ENCODE measurements at places on chromosomes 7 and 10.

DNA sequence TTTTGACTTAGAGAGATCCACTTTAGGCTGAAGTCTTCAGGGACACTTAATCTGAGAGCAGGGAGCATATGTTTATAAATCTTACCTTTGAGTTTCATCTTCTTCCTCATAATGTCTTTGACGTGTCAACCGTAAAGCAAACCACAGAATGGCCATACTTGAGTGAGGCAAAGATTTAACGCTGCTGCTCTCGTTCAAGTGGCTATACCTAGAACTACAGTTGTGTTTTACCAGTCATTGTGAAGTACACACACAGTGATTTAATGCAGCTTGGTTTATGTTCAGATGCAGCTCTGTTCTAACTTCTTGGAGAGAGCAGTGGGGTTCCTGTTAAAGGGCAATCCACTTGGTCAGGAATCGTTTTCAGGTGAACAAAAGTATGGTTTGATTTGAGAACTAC, 39.9 kb upstream of the GOT1 start:
- no peak for DNase-seq

DNA sequence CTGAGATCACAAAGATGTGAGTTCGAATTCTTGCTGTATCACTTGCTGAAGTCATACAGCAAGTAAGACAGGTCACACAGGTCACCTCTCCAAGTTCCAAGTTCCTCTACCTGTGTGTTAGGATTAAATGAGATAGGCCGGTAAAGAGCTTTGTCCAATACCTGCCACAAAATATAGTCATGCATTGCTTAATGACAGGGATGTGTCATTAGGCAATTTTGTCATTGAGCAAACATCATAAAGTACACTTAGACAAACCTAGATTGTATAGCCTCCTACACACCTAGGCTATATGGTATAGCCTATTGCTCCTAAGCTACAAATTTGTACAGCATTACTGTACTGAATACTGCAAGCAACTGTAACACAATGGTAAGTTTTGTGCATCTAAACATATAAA, 469.4 kb downstream of the KCNMA1 start:
- peak; percentile 16 for DNase-seq

DNA sequence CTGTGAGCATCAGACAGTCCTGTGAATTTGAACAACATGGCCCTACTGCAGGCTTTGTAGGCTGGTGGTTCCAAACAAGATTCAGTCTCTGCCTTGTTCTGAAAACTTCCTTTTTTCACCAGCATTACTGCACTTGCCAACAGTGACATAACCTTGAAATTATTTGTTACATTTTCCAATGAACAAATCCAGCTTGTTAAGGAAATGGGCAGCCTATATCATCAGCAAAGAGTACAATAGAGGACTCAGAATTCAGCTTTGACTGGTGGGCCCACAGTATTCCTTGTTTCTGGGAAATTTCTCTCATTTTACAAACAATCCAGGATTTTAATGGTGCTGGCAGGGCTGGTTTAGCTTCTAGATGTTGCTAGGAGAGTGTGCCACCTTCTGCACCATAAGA, 703.7 kb upstream of the FZD8 start:
- no peak for DNase-seq

DNA sequence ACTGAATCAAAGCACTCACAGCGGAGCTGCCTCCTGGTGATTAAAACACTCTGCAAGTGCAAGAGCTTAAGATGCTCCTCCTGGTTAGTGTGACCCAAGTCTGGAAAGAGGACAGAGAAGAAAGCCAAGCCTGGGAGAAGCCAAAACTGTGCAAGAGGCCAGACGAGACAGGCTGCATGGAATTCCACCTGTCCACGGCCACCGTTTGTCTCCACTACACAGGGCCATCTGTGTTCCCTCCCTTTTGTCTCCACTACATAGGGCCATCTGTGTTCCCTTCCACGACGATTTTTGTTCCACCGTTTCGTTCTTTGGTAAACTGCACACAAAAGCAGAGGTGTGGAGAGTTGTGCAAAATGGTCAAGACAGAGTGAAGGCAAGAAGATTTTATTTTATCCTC, 233.0 kb downstream of the DIP2C start:
- DNase-seq = no peak

All from mammary epithelial cell (primary cell).